ENCODE measurements at places on chromosomes 12 and 14. TPM values are rescaled to one million over a fixed set of nuclear protein-coding genes. Genes with fewer than 3 reads are reported as not detected.

Gene CLEC9A
- total RNA-seq, result not detected

Gene PAWR
- total RNA-seq, result 31.5 TPM

Gene TEX52
- not detected for total RNA-seq

Gene PRB3
- not detected for total RNA-seq

Gene FAR2
- total RNA-seq, result 7.3 TPM

Gene KRT82
- not detected for total RNA-seq

Gene EIF2S3B
- 16.2 TPM for total RNA-seq

Gene NID2
- 333 TPM for total RNA-seq

Gene ADCY4
- total RNA-seq, result 5.3 TPM

Gene DHRS1
- total RNA-seq, result 7.2 TPM

Gene CD163L1
- 0.28 TPM for total RNA-seq

Gene MMP17
- total RNA-seq, result 11.7 TPM

Gene MSI1
- not detected for total RNA-seq

Gene TNS2
- total RNA-seq, result 23.2 TPM
